Kidney (tissue), 22 donors: ENCODE measurements at places on chromosomes 4 and X. TPM values are rescaled to one million over a fixed set of nuclear protein-coding genes. Genes with fewer than 3 reads are reported as not detected.
A peak's percentile ranks its signal among the peaks of the same experiment; 100 is the strongest.

GRCh38 chrX:2767631-2768455 lies 16.0 kb downstream of the XG start:
- no peak for DNase-seq

DNA sequence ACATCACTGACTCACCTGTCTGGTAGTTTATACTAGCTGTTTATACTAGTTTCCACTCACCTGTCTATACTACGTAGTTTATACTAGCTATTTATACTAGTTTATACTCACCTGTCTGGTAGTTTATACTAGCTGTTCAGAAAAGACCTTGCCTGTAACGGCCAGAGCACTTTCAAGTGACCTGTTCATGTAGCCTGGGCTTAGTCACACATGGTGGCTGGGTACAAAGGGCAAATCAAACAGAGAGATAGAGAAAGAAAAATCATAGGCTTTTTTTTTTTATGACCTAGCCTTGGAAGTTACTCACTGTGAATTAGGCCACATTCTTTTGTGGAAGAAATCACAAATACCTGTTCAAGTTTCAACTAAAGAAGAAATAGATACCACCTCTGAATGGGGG lies 30.7 kb upstream of the SPANXN4 start:
- no peak for DNase-seq

Gene RAB39B
- 1.8 TPM for polyA plus RNA-seq

- no peak for DNase-seq
Observed at GRCh38 chr4:109662116-109662515, 41.1 kb downstream of the CASP6 start.

Gene F8
- polyA plus RNA-seq, result 15.1 TPM

- peak; percentile 81 for DNase-seq
Observed at GRCh38 chrX:69285881-69286564, 120.8 kb upstream of the PJA1 start.
